ENCODE measurements at places on chromosomes 6 and 20. TPM values are rescaled to one million over a fixed set of nuclear protein-coding genes. Genes with fewer than 3 reads are reported as not detected.

VSX1 gene
- total RNA-seq: not detected

GRCh38 chr20:24993337-24994185, 1.0 kb upstream of the APMAP start:
- peak; percentile 21 for ATAC-seq

CALHM5 gene
- 0.12 TPM for total RNA-seq

- ATAC-seq: no peak
These were observed 40.4 kb upstream of the POLR1H start for GRCh38 chr6:30020626-30021025.

VSTM2L gene
- total RNA-seq: 0.52 TPM

- no peak for ATAC-seq
These were observed 1.3 kb downstream of the DSTN start for GRCh38 chr20:17571153-17571527.

TSBP1 gene
- total RNA-seq: not detected

- ATAC-seq: peak; percentile 74
These were observed at the start of gene BMP7 for GRCh38 chr20:57266291-57267157. Gene BMP7 (minus strand): TSS chr20:57266641. CDS start chr20:57266122, 519 bp downstream.

GRCh38 chr6:34317882-34318498, 69.2 kb upstream of the SMIM29 start:
- ATAC-seq: no peak

DNA sequence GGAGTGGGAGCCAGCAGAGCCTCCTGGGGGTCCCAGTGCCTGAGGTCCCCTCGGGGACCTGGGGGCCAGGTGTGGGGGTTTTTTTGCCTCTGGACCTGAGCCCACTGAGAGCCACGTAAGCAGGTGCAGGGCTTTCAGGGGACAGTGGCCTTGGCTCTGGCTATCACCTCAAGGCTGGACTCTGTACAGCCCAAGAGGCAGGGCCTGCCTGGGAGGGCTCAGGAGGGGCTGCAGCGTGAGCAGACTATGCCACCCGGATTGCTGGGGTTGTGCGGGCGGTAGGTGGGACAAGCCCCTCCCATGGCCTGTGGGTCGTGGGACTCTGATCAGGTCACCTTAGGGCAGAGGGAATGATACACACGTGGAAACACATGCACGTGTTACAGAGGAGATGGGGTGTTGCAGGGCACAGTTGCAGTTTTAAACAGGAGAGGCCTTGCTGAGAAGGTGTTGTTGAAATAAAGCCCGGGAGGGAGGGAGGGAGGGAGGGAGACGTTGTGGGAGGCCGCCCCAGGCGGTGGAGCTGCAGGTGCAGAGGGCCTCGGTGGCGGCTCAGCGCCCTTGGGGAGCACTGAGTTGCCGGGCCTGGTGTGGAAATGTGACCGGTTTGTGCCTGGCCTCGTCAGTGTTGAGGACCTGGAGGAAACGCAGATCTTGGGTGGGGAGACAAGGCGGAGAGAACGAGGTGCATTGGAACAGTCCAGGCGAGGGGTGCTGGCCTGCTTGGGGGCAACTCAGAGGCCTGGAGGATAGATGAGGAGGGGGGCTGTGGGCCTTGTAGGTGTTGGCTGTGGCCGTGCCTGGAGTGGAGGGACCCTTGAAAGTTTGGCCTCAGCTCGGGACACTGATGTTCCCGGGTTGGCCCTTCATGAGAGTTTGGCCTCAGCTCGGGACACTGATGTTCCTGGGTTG, 2.3 kb downstream of the TCEA2 start:
- no peak for ATAC-seq

DNA sequence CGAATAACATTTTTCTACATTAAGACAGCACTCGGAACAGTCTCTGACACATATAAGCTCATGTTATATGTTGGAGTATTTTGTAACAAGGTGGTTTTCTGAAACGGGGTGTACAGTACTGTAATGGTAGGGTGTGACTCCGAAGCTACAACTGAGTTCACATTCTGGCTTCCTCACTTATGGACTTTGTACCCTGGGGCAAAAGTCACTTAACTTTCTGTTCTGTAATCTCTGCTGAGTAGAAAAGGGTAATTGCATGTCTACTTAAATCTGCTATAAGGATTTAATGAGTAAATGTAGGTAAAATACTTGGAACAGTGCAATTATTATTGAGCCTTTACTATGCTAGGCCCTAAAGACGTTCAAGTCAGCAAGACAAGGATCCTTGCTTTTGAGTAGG, 4.7 kb upstream of the LTV1 start:
- ATAC-seq: no peak

- no peak for ATAC-seq
These were observed 1.9 kb upstream of the SLC35D3 start for GRCh38 chr6:136920216-136920615.

BHLHE23 gene
- total RNA-seq: not detected

HLA-DMB gene
- 5.5 TPM for total RNA-seq

DNA sequence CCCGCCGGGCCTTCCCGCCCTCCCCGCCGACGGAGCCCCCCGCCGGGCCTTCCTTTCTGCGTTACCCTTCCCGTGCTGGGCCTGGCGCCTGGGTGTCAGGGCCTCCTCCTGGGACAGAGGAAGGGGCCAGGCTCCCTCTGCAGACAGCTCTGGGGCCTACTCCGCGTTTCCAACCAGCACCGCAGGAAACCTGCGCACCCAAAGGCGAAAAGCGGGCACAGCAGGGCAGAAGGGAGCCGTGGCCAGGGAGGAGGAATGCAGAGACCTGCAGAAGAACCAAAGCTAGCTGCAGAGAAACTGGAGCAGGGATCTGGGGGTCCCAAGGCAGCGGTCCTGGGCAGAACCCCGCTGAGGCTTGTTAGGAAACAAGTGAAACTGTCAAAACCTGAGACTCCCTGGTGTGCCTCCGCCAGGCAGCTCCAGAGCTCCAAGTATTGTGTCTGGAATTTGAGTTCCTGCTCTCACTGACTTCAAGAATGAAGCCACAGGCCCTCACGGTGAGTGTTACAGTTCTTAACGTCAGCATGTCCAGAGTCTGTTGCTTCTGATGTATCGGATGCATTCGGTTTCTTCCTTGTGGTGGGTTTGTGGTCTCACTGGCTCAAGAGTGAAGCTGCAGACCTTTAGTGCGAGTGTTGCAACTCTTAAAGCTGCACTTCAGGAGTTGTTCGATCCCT, 33.3 kb downstream of the IRF4 start:
- ATAC-seq: no peak

ZC3H12D gene
- 0.36 TPM for total RNA-seq

HLA-DQB1 gene
- 1.1 TPM for total RNA-seq

DNA sequence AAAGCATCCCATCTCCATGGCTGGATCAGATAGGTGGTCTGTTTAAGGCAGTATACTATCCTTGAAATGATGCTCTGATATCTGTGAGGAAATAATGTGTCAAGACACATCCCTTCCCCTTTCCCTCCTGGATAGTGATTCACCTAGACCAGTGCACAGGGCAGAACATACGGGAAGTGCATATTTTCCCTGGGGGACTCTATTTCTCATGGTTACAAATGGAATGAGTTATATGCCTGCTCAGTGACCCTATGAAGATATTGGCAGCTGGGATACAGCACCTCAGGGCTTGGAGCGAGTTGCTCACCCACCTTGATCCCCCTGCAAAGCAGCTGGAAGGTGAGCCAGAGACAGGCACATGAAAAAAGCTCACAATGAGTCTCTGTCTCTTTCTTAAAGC, 67.5 kb upstream of the PRL start:
- peak; percentile 84 for ATAC-seq

DNA sequence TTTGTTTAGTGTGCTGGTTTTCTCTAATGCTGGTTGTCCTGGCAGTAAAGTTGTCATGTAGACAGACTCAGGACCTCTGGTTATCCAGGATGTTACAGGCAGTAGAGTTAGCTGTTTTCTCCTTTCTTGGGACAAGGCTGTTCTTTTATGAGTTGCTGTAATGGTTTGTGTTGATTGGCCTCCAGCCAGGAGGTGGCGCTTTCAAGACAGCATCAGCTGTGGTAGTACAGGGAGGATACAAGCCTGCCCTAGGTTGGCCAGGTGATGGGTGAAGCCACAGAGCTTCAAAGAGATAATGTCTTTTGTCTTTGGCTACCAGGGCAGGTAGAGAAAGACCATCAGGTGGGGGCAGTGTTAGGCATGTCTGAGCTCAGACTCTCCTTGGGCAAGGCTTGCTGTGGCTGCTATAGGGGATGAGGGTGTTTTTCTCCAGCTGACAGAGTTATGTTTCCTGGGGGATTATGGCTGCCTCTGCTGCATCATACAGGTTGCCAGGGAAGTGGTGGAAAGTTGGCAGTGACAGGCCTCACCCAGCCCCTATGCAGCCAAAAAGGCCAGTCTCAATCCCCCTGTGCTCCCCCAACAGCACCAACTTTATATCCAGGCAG, 127.2 kb upstream of the TAB2 start:
- ATAC-seq: no peak

LTB gene
- total RNA-seq: 1.1 TPM

PDE10A gene
- total RNA-seq: 0.72 TPM

DNA sequence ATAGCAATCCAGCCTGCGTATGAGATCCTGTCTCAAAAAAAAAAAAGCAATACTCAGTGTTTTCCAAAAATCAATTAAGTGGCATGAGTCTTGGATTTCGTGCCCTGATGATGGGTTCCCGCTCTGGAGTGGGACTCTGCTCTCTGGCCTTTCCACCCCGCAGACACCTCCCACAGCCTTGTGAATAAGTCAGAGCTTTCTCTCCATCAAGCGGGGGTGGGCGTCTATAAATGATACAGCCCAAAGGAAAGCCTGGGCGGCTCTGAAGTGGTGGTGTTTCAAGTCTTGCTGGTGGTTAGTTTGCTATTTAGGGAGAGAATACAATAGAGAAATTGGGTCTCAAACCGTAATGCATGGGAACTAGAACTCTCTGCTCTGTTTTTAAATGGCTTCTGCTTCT, 52.5 kb upstream of the TAGAP start:
- ATAC-seq: no peak

NDUFAF5 gene
- total RNA-seq: 17.7 TPM

- no peak for ATAC-seq
These were observed 67.3 kb downstream of the PPP1R3G start for GRCh38 chr6:5152460-5152859.

DNA sequence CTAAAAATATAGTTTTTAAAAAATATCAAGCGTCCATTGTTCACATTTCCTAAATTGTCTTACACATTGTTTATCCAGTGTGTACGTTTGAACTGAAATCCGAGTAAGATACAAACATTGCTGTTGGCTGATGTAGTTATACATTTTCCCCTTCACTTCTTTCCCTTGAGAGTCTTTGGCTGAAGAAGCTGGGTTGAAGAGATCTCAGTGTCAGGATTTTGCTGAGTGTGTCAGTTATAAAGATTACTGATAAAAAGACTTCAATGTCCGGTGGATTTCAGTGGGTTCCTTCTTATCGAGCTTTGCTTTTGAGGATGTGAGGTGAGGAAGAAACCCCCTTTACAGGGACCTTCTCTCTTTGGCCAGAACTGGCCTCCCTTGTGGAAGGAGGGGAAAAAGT, 20.5 kb downstream of the RFPL4B start:
- no peak for ATAC-seq

DNAH8 gene
- 0.04 TPM for total RNA-seq

DNA sequence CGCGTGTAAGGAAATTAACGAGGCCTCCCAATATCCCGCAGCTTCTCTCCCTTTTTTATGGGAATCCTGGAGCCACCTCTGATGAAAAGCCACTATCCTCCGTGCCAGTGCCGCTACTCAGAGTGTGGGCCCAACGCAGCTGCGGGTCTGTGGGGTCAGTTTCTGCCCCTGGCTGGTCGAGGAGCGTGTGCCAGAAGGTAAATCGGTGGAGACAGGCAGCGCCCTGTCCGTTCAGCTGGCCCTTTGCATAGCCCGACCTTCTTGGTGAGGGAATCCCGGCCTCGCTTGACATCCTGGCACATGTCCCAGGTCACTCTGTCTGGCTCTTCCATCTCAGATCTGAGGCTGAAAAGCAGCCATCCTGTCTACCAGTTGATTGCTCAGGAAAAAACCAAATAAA, 4.6 kb downstream of the THBS2 start:
- no peak for ATAC-seq

GRCh38 chr6:115896538-115897129, 164.1 kb downstream of the FRK start:
- peak; percentile 53 for ATAC-seq

- no peak for ATAC-seq
These were observed 37.0 kb downstream of the BMP7 start for GRCh38 chr20:57229490-57229889.

MDFI gene
- 47.1 TPM for total RNA-seq

TRMT6 gene
- total RNA-seq: 12.6 TPM

RRAGD gene
- 40.4 TPM for total RNA-seq

DNA sequence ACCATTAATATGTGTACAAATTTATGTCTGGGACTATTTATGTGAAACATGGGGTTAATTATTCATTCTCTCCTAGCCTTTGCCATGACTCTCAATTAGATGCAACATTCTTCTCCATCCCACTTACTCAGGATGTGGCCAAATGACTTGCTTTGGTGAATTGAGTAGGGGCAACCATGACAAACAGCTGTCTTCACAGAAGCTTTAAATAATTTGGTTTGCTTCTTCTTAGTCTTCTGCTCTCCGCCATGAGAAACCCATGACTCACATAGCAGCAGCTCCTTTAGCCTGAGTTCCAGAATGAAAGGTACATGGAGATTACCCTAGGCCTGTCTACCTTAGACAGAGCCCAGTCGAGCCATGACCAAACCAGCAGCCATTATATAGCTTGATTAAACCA, 74.7 kb downstream of the FRK start:
- no peak for ATAC-seq

PPP1R18 gene
- 22.9 TPM for total RNA-seq

- ATAC-seq: no peak
These were observed 126.8 kb upstream of the TNFAIP3 start for GRCh38 chr6:137740091-137740755.

HCRTR2 gene
- not detected for total RNA-seq

DNA sequence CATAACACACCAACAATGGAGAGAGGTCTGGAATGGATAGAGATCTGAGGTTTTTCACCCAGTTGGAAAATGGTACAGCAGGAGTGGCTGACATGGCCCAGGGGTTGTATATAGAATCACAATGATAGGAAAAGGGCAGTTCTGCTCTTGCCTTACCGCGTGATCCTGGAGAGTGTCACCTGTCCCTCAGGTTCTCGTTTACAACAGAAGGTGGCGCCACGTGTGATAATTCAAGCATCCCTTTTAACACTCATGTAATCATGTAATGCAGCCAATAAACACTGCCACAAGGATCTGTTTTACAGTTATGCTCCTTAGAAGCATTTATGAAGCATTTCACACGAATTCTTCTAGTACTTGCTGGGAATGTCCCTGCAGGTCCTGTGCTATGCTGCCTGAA, 12.9 kb upstream of the WFDC2 start:
- ATAC-seq: peak; percentile 57

HELZ2 gene
- total RNA-seq: 32.0 TPM

GRCh38 chr6:92292067-92292466, 1127.3 kb downstream of the EPHA7 start:
- no peak for ATAC-seq

DNA sequence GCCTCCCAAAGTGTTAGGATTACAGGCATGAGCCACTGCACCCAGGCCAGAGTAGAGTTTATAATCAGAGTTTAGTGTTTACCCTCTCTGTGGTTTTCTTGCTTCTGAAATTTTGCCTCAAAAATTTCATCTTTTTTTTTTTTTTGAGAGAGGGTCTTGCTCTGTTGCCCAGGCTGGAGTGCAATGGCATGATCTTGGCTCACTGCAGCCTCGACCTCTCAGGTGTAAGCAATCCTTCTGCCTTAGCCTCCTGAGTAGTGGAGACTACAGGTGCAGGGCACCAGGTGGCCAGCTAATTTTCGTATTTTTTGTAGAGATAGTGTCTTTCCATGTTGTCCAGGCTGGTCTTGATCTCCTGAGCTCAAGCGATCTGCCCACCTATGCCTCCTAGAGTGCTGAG, 28.7 kb downstream of the TPX2 start:
- ATAC-seq: no peak

FAM184A gene
- total RNA-seq: 0.76 TPM

All from esophagus mucosa (tissue), 1 donor.